ENCODE measurements at places on chromosomes 12 and 14.

GRCh38 chr12:82504409-82504808 is 146.1 kb downstream of the METTL25 start:
- DNase-seq = no peak

DNA sequence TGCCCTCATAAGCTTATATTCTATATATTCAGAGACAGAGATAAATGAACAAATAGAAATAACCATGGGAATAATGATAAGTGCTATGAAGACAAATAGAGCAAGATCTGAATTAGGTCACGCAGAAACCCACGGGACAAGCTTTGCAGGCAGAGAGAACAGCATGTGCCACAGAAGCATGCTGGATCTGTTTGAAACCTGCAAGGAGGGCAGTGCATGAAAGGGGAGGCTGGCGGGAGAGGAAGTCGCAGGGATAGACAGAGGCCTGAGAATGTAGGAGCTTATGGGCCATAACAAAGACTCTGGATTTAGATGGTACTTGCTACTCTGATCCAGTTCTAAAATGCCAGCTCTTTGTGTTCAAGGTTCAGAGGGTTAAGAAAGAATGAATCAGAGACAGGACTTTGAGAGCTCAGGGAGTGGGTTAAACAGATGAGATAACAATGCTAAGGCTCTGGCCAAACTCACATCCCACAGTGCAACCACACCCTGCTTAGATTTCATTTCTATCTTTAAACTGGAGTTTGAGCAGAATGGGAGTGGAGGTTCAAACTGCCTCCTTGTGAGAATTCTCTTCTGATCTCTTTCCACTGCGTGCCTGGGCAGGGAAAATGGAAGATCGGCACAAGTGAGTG is 49.2 kb upstream of the PPP1R12A start:
- DNase-seq = no peak

- no peak for DNase-seq
Observed at GRCh38 chr12:39483597-39483996, 40.7 kb upstream of the KIF21A start.

DNA sequence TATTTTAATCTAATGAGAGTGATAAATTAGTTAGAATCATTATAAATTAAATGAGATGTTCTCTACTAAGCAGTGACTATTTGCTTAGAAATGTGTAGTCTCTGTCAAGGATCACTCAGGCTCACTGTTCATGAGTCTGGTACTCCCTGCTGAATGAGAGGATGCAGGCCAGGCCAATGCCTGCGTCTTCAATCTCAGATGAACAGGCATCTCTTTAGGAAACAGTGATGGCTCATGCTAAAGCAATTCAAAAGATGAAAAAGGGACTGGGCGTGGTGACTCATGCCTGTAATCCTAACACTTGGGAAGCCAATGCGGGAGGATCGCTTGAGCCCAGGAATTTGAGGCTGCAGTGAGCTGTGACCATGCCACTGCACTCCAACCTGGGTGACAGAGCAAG is 106.8 kb downstream of the ZFC3H1 start:
- no peak for DNase-seq

GRCh38 chr12:53677016-53677799 is 1.3 kb upstream of the ATP5MC2 start:
- no peak for DNase-seq

GRCh38 chr12:113305281-113305856 is 29.5 kb downstream of the SLC8B1 start:
- no peak for DNase-seq

DNA sequence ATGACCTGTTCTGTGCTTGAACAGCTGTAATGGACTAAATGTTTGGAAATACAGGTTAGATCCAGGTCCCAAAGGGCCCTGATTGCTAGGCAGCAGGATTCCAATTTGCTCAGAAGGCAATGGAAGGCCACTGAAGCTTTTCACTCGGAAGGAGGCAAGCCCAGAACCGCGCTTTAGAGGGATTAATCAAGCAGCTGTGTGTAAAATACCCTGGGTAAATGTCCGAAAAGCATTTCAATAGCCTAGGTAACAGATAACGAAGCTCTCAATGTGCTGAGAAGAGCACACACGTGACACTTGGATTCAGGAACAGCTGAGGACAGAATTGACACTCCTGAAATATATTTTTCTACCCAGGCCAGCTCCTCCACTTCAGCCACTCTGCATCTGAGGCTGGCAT is 436.1 kb downstream of the TMEM132D start:
- DNase-seq = no peak

GRCh38 chr12:66087365-66087943 is 43.1 kb downstream of the LLPH start:
- DNase-seq = peak; percentile 26

DNA sequence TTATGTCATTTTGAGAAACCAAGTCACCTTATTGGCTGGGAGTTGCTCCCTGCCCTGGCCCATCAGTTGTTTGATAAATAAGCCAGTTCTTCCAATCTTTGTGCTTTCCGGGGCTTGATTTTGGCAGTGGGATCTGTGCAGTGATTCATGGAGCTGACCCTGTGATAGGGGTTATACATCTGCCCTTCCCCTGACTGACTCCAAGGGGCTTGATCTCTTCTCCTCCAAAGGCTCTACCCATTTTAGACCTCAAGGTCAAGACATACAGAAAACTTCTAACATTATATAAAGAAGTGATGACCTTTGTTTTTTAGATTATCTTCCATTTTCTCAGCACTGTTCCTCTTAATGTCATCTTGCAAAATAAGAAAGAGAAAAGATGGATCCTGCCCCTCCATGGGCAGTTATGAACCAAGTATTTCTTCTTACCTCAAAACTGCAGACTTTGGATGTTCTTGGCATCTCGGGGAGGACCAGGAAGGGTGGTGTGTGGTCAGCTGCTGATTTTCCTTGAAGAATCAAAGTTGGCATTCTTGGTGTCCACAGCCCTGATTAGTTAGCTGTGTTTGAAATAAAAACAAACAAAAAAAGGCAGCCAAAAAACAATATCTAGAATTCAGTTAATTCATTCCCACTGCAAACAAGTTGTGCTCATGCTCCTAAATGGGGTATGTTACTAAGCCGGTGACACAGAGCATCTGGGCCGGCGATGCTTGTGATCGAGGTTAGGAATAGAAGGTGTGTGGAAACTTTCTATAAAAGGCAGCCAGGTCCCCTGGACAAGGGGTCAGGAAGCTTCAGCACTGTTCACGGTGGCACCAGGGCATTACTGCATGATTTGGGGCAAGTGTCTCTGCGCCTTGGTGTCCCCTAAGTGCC is 120.2 kb downstream of the SAMD4A start:
- DNase-seq = no peak

GRCh38 chr12:18387706-18388105 is 126.4 kb downstream of the PIK3C2G start:
- no peak for DNase-seq

DNA sequence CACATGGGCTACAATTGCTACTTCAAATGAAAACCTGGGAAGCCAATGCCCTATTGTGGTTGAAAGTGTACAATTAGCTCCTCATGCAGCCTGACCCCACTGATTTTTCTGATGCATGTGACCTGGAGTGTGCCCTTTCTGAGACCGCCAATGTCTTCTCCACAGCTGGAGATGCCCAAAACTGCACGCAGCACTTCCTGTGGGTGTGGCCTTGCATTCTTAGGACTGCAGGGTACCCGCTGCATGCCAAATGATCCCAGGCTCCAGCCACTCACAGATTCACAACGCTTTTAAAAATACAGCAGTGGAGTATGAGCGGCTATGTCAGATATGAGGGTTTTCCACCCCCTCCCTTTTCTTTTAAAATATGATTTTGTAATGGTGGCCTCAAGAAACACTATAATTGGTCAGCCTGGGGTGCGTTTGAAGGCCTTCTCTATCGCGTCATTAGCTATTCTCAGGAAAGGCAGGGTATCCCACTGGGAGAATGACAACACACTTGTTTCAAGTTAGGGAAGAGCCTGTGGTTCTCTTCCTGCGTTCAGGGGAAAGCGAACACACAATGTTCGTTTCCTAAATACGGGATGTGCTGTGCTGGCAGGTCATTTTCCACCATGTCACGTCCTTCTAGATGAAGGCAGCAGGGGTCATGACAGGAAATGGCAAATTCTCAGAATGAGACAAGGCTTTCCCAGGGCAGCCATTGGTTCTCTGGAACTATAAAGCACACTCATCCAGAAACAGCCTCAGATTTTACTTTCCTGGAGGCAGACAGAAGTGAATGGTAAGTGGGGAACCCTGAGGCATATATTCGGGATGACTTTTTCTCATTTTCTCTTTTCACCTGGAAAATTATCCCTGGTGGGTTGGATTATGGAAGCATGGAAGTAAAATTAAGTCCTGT is at the start of gene APOLD1:
Gene APOLD1, plus strand, starts transcription at position 749 of the 904 bp plus-strand sequence. Its CDS starts 33 bp downstream, at position 782.
- DNase-seq = no peak

GRCh38 chr14:73452341-73453186 is 5.8 kb downstream of the NUMB start:
- DNase-seq = no peak

DNA sequence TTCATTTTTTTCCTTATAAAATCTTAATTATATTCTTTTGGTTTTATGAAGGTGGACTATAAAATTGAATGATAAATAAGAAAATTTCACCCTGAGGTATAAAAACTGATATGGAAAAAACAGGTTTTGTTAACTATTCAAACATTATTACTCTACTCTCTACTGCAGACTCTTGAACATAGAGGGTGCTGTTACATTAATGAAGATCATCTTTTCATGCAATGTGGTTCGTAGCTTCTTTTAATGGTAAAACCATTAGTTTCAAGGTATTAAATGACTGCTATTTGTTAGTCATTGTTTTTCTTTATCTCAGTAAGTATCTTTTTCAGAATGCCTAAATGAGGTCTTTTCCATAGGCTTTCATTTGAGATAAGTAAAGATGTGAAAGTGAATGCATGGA is 510.4 kb downstream of the SLC16A7 start:
- DNase-seq = no peak

DNA sequence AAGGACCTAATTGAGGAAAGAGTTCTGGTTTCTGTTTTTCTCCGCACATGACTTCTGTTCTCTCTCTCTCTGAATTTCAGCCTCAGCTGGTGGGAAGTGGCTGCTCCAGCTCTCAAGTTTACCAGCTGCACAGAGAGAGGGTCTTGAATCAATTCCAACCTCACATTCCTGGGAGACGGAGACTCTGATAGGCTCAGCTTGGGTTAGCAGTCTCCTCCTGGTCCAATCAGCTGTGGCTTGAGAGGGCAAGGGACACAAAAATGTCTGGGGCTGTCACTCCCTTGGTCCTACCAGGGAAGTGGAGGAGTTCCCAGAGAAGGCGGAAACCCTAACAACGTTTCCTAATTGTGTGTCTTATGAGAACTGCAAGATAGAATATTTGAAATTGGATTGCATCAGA is 7.0 kb downstream of the CCDC63 start:
- DNase-seq = no peak

GRCh38 chr12:91704446-91704845 is 441.2 kb downstream of the BTG1 start:
- peak; percentile 64 for DNase-seq

DNA sequence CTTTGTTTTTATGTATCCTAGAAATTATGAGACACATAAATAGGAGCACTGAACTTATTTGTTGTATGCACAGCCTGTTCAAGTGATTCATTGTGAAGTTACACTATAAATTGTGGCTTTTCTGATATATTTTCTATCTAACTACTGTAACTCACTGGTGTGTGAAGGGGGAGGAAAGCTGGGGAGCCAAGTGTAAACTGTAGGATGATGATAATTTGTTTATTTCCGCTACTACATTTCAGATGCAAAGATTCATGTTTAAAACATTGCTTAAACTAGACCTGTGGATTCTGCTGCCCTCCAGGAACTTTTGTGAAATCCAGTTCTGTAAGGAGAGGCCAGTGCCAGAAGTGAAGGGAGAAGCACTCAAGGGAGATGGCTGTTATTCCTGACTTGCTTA is 3.3 kb downstream of the TMTC2 start:
- no peak for DNase-seq

- DNase-seq = no peak
Observed at GRCh38 chr12:105420046-105420445, 89.6 kb downstream of the C12orf75 start.

- no peak for DNase-seq
Observed at GRCh38 chr12:6377667-6377994, 2.3 kb upstream of the SCNN1A start.

DNA sequence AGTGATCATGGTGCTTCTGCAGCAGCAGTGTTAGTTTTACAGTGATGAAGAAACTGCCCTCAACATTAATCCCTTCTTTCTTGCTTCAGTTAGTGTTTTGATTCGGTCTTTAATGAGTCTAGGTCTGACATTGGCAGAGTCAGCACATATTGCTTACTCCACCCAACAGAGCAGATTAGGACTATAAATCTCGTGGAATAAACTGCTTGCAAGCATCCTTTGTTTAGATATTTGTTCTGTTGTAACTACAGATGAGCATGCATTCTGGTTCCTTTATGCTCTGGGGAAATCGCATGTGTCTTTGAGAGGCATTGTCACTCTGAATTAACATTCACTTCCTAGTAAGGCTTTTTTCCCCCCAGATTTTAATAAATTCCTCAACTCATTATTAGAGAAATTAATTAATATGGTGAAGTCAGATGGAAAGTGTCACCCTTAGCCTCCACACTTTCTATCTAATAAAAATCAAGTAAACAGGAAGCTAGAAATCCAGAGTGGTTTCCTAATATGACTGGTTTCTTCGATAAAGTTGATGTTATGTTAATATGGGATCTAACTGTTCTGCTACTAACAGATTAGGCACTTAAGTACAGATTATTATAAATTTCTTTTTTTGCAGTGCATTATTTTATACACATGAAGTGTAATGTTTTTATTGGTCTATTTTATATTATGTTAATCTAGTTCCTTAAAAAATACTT is 86.2 kb upstream of the SSTR1 start:
- DNase-seq = peak; percentile 10

DNA sequence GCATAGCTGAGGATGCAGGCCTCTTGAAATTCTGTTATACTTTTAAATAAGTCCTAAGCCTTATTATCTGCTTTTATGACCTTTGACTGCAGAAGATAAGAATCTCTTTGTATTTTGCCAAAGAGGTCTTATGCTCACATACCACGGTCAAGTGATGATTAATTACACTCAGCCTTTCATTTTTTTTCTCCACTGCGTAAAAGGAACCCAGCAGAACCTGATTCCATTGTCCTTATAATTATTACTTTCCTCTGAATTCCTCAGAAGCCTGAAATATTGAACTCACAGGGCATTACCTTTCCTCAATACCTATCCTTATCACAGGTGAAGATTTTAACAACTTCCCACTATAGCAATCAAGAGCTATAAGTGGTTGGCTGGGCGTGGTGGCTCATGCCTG is 498.7 kb upstream of the RPL10L start:
- no peak for DNase-seq

DNA sequence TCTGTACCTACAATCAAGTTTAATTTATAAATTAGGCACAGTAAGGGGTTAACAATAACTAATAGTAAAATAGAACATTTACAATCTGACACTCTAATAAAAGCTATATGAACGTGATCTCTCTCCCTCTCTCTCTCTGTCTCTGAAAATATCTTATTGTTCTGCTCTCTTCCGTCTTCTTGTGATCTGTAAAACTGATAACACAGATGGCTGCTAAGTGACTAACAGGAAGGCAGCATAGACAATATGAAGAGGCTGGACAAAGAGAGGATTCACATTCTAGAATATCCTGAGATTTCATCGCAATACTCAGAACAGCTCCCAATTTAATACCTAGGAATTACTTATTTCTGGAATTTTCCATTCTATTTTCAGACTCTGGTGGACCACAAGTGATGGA is 827.2 kb downstream of the FLRT2 start:
- DNase-seq = no peak

GRCh38 chr14:75440733-75441477 is 13.1 kb downstream of the JDP2 start:
- no peak for DNase-seq
